ENCODE measurements at places on chromosomes 2 and 18.
A peak's percentile ranks its signal among the peaks of the same experiment; 100 is the strongest.

- H3K4me1 ChIP-seq, result no peaks in the 10 kb centered on the region
- no peak overlapping the region for H3K4me3 ChIP-seq
- peaks cover 3% of the 10 kb centered on the region for H3K27me3 ChIP-seq
- H3K36me3 ChIP-seq, result no peaks in the 10 kb centered on the region
- no peak overlapping the region for H3K27ac ChIP-seq
These were observed 824.2 kb downstream of the PLCL1 start for GRCh38 chr2:198628596-198628995.

DNA sequence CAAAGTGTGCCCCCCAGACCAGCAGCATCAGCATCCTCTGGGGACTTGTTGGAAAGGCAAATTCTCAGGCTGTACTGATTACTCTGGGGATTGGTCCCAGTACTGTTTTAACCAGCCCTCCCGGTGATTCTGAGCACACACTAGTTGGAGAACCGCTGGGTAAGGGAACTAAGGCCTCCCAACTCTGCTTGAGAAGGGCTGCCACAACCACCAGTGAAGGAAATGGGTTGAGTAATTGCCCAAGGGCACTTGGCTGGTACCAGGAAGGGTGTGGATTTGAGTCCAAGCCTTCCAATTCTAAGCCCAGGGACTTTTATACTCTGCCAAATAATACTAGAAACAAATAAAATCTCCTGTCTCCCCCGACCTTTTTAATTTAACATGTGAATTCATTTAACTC, 219.9 kb downstream of the SETBP1 start:
- H3K4me1 ChIP-seq, result peaks cover 30% of the 10 kb centered on the region
- no peak overlapping the region for H3K27ac ChIP-seq
- H3K36me3 ChIP-seq, result no peaks in the 10 kb centered on the region

- H3K36me3 ChIP-seq, result no peaks in the 10 kb centered on the region
- H3K27me3 ChIP-seq, result no peaks in the 10 kb centered on the region
- H3K27ac ChIP-seq, result no peak overlapping the region
- H3K4me3 ChIP-seq, result no peak overlapping the region
These were observed 54.7 kb downstream of the PTGR3 start for GRCh38 chr18:75154259-75154658.

DNA sequence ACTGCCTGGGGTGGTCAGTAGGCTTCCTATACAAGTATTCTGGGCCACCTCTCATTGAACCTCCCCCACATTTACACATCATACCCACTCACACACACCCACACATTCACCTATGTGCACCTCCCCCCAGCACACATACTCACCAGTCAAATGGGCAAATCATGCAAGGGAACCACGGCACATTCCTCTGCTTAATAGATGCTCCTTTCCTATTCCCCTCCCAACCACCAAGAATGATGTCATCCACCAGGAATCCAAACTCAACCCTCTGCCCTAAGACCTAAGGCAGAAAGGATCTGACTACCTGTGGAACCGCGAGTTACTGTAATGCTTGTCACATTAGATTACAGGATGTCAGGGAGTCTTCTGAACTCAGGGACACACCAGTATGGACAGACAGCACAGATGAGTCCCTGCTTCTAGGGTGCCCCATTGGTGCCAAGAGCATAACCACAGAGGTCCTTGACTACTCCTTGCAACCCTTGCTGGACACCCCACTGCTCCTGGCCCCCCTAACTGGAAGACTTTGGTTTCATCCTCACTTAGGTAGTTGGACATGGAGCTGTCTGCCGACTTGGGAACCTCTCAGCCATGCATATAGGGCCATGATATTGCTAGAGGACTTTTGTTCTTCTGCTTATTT, 21.5 kb upstream of the CAB39 start:
- DNase-seq, result no peak
- peaks cover 13% of the 10 kb centered on the region for H3K4me1 ChIP-seq
- no peaks in the 10 kb centered on the region for H3K27me3 ChIP-seq
- no peak overlapping the region for H3K27ac ChIP-seq
- no peaks in the 10 kb centered on the region for H3K36me3 ChIP-seq
- H3K4me3 ChIP-seq, result no peak overlapping the region

DNA sequence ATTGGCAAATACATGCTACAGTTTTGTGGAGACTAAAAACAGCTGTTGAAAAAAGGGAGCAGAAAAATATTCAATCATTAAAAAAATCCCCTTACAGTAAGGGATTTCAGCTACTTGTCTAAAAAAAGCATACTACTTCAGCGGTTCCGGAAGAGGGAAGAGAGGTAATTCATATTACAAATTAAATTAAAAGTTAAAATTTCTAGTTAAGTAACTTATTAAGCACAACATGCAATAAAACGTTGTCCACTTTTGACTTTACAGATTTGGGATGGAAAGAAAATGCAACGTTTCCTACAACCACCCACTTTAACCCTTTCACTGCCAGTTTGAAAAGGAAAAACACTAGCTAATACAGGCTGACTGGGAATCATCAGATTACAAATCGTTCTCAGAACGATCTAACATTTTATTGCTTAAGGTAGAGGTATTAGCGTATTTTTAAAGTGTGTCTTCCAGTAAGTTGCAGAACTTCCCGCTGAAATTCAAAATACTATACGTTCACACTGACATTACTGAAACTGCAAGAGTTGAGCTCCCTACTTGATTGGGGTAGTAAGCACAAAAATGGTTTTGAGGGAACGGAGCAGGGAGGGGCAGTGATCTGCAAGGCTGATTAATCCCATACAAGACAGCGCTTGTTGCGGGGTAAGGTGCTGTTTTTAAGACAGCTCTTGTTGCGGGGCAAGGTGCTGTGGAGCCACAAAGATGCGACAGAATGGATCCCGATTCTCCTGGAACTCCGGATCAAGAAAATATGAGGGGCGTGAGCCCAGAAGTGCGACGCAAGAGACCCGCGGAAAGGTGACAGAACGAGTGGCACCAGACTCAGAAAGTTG, 743 bp downstream of the HADHA start:
- no peaks in the 10 kb centered on the region for H3K27me3 ChIP-seq
- DNase-seq, result no peak
- peak overlapping the region; percentile 95 for H3K4me3 ChIP-seq

GRCh38 chr2:177396703-177397460, 4.3 kb downstream of the AGPS start:
- H3K4me3 ChIP-seq, result no peak overlapping the region
- peaks cover 77% of the 10 kb centered on the region for H3K4me1 ChIP-seq
- H3K27me3 ChIP-seq, result no peaks in the 10 kb centered on the region

GRCh38 chr2:159080641-159081040, 112.2 kb downstream of the TANC1 start:
- no peak overlapping the region for H3K4me3 ChIP-seq
- no peak for DNase-seq
- peaks cover 6% of the 10 kb centered on the region for H3K27me3 ChIP-seq
- no peaks in the 10 kb centered on the region for H3K36me3 ChIP-seq
- no peaks in the 10 kb centered on the region for H3K4me1 ChIP-seq

DNA sequence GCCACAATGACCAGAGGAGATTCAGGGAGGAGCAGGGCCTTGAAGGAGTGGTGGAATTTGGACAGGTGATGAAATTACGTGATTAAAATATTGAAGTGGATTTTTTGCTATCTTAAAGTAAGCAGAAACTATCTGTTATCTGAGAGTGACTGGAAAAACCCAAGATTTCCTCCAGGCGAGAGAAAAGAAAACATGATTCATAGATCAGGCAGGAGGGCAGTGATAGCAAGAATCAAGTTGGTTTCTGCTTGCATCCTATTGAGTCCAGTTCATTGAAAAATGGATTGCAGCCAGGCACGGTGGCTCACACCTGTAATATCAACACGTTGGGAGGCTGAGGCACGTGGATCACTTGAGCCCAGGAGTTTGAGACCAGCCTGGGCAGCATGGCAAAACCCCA, 127.8 kb downstream of the NXPH2 start:
- H3K36me3 ChIP-seq, result no peaks in the 10 kb centered on the region
- H3K4me3 ChIP-seq, result no peak overlapping the region
- peaks cover 14% of the 10 kb centered on the region for H3K27me3 ChIP-seq
- H3K4me1 ChIP-seq, result no peaks in the 10 kb centered on the region
- DNase-seq, result no peak

DNA sequence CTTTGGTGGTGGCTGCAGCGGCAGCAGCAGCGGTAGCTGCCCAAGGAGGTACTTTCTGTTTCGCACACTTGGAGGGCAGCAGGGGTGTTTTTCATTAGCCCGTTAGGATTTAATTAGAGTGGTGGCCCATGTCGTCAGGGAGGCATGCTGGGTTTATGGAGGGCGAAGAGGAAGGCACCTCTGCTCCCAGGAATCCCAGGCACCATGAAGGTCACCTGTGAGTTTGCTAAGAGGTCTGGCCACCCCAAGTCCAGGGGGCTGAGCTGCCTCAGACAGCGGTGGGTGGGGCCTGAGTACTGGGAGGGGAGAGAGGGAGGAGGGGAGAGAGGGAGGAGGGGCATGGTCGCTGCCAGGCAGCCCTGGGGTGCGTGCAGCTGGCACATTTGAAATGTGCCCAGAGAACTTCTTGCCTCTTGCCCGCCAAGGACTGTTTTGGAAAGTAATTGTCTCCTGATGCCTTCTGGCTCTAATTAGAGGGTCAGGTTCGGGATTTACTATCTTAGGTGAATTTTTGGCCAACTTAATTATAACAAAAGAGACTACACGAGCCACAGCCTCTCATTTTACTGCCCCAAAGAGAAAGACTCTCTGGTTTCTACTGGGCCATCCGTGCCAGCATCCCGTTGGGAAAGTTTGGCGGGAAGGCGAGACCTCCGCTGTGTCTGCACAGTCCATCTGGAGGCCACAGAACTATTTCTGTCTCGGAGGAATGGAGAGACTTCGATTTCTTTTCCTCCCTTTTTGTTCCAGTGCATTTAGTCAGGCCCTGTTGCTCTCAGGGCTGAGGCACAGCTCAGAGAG, 62.0 kb downstream of the GLI2 start:
- H3K4me3 ChIP-seq, result no peak overlapping the region
- no peaks in the 10 kb centered on the region for H3K4me1 ChIP-seq
- H3K27me3 ChIP-seq, result peaks cover 4% of the 10 kb centered on the region
- DNase-seq, result no peak
- H3K27ac ChIP-seq, result no peak overlapping the region
- no peaks in the 10 kb centered on the region for H3K36me3 ChIP-seq

GRCh38 chr18:23853448-23854195, 160.9 kb upstream of the TTC39C start:
- no peak overlapping the region for H3K27ac ChIP-seq
- no peak for DNase-seq
- H3K4me1 ChIP-seq, result peaks cover 8% of the 10 kb centered on the region
- H3K36me3 ChIP-seq, result no peaks in the 10 kb centered on the region
- no peak overlapping the region for H3K4me3 ChIP-seq
- no peaks in the 10 kb centered on the region for H3K27me3 ChIP-seq

GRCh38 chr18:78458356-78458755, 521.3 kb upstream of the SALL3 start:
- H3K27me3 ChIP-seq, result no peaks in the 10 kb centered on the region
- no peak overlapping the region for H3K4me3 ChIP-seq
- peaks cover 3% of the 10 kb centered on the region for H3K4me1 ChIP-seq
- DNase-seq, result no peak
- H3K36me3 ChIP-seq, result no peaks in the 10 kb centered on the region

DNA sequence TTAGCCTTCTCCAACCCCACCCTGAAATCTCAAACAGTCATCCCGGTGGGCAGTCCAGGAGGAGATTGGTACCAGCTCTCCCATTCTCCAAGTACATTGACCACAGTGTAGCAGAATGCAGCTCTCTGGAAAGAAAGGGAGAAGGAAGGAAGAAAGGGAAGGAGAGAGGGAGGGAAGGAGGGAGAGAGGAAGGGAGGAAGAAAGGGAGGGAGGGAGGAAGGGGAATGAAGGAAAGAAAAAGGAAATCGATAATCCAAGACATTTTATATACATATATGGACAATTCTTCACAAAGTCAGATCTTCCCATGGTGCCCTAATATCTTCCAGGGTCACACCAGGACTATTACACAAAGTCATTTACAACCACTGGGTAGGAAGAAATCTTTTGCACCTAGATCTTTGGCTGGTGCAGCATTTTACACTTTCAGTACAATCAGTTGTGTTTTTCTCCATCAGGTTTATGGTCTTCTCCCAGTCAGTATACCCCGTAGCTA, 58.8 kb downstream of the ARHGEF33 start:
- no peak for DNase-seq
- no peak overlapping the region for H3K4me3 ChIP-seq
- no peaks in the 10 kb centered on the region for H3K27me3 ChIP-seq

- no peak overlapping the region for H3K4me3 ChIP-seq
- no peaks in the 10 kb centered on the region for H3K4me1 ChIP-seq
- H3K27me3 ChIP-seq, result no peaks in the 10 kb centered on the region
- no peak overlapping the region for H3K27ac ChIP-seq
These were observed 16.0 kb upstream of the RGPD4 start for GRCh38 chr2:107810734-107811133.

- no peak overlapping the region for H3K4me3 ChIP-seq
- no peaks in the 10 kb centered on the region for H3K36me3 ChIP-seq
- peaks cover 4% of the 10 kb centered on the region for H3K27me3 ChIP-seq
- H3K4me1 ChIP-seq, result peaks cover 50% of the 10 kb centered on the region
- no peak overlapping the region for H3K27ac ChIP-seq
These were observed 270.3 kb downstream of the NEDD4L start for GRCh38 chr18:58314284-58314683.

GRCh38 chr18:70250781-70251180, 38.1 kb upstream of the SOCS6 start:
- no peak overlapping the region for H3K4me3 ChIP-seq
- no peaks in the 10 kb centered on the region for H3K27me3 ChIP-seq
- H3K4me1 ChIP-seq, result no peaks in the 10 kb centered on the region
- no peak overlapping the region for H3K27ac ChIP-seq
- H3K36me3 ChIP-seq, result no peaks in the 10 kb centered on the region

- no peak overlapping the region for H3K27ac ChIP-seq
- peaks cover 6% of the 10 kb centered on the region for H3K4me1 ChIP-seq
- no peaks in the 10 kb centered on the region for H3K27me3 ChIP-seq
- H3K36me3 ChIP-seq, result peaks cover 29% of the 10 kb centered on the region
These were observed 15.2 kb downstream of the PAX8 start for GRCh38 chr2:113263546-113263945.

DNA sequence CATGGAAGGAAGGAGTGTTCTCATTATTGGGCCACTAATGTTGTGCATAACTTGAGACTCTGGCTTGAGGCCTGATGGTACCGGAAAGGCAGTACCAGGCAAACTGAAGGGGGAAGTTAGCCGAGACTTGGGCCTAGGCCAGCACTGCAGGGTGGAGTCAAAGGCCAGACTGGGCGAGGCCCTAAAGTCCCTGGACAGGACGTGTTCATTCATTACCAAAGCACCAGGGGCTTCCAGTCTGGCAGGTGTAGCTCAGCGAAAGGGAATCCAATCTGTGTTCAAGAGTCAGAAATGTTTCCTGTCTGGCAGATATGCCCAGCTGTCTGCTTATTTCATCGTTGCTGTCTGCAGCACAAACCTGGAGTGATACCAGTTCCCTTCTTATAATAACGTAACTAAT, 4.7 kb upstream of the ITSN2 start:
- peaks cover 6% of the 10 kb centered on the region for H3K4me1 ChIP-seq
- H3K4me3 ChIP-seq, result no peak overlapping the region
- H3K27ac ChIP-seq, result no peak overlapping the region
- DNase-seq, result no peak
- no peaks in the 10 kb centered on the region for H3K36me3 ChIP-seq

GRCh38 chr18:35964319-35964718, 8.2 kb upstream of the RMP24 start:
- DNase-seq, result no peak
- peaks cover 23% of the 10 kb centered on the region for H3K4me1 ChIP-seq
- no peaks in the 10 kb centered on the region for H3K36me3 ChIP-seq
- no peak overlapping the region for H3K4me3 ChIP-seq
- peak overlapping the region; percentile 58 for H3K27ac ChIP-seq

GRCh38 chr18:21386523-21387240, 144.7 kb downstream of the GREB1L start:
- H3K4me1 ChIP-seq, result no peaks in the 10 kb centered on the region
- no peak for DNase-seq
- H3K36me3 ChIP-seq, result no peaks in the 10 kb centered on the region
- H3K4me3 ChIP-seq, result no peak overlapping the region
- H3K27ac ChIP-seq, result no peak overlapping the region
- H3K27me3 ChIP-seq, result peaks cover 9% of the 10 kb centered on the region

All from activated T-cell treated with anti-CD3 and anti-CD28 coated beads, Interleukin-2, amount 50 U/mL, for 24 hours (primary cell).